ENCODE measurements at places on chromosomes 7 and 10.

DNA sequence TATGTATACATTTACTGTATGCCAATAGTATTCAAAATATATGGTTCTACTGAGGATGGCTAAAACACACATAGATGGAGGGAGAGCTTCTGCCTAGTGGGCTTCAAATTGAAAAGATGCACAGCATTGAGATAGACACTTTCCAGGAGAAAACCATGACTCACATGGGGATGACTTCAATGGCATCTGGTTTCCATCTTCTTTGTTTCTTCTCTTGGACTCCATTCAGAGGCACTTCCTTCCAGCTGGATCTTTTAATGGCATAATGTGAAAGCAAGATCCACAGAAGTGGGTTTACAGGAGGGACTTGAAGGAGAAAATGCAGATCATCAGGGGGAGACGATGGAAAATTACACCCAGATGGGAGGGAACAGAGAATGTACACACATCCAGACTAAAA is 84.9 kb downstream of the ZNF365 start:
- DNase-seq: no peak

DNA sequence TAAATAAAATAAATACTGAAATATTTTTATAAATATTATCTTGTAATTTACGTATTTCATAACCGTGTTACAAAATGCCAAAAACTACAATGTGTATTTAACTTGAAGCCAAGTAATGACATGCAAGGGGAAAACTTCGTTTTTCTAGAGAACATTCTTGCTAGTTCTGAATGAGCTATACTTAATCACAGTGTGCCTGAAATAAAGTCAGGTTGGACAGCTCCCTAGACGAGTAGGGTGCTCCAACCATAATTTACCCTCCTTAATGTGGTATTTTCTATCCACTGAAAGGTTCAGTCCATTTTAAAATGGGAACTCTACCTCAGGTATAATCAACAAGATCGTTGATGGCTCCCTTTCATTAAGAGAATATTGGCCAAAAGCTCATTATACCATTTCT is 194.5 kb upstream of the AHR start:
- DNase-seq: no peak

GRCh38 chr10:122267849-122268737 is 3.0 kb upstream of the BTBD16 start:
- peak; percentile 47 for DNase-seq

DNA sequence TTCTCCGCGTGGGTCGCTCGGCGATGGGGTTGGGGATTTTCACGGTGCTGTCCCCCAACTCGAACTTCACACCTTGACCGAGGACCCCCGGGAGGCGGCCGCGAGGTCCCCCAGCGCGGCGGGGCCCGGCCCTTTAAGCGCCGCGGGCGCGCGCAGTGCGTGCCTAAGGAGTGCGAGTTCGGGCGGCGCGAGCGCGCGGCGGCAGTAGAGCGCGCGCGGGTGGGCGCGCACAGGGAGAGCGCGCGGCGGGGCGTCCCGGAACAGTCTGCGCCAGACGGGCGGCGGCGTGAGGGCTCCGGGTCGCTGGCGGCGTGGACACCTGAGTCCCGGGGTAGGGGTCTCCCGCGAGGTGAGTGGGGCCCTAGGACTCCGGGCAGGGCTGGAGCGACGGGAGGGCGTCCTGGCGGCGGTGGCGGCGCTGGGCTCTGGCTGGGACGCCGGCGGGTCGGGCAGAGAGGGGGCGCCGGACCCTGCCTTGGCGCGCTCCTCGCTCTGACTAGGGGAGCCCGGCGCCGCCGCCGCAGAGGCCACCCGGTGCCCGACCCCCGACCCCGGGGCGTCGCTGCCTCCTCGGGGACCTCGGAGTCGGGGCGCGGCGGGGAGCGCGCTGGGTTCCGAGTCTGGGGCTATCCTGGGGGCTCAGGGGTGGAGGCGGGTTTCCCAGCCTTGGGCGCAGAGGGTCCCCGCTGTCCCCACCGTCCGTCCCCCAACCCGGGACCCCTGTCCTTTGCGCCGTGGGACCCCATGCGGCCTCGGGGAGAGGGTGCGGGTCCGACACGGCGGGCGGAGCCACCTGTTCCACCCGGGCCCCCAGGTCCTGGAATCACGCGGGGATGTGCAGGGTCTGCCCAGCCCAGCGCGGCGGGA is at the start of gene PROSER2:
Gene PROSER2 (plus strand): TSS at position 235 of the 867 bp plus-strand sequence. CDS start 28,722 bp downstream, outside the sequence.
- DNase-seq: peak; percentile 70

- DNase-seq: no peak
Measured at GRCh38 chr10:7984896-7985295, 69.6 kb upstream of the GATA3 start.

GRCh38 chr7:157693521-157694375 is 356.9 kb downstream of the DNAJB6 start:
- DNase-seq: no peak

DNA sequence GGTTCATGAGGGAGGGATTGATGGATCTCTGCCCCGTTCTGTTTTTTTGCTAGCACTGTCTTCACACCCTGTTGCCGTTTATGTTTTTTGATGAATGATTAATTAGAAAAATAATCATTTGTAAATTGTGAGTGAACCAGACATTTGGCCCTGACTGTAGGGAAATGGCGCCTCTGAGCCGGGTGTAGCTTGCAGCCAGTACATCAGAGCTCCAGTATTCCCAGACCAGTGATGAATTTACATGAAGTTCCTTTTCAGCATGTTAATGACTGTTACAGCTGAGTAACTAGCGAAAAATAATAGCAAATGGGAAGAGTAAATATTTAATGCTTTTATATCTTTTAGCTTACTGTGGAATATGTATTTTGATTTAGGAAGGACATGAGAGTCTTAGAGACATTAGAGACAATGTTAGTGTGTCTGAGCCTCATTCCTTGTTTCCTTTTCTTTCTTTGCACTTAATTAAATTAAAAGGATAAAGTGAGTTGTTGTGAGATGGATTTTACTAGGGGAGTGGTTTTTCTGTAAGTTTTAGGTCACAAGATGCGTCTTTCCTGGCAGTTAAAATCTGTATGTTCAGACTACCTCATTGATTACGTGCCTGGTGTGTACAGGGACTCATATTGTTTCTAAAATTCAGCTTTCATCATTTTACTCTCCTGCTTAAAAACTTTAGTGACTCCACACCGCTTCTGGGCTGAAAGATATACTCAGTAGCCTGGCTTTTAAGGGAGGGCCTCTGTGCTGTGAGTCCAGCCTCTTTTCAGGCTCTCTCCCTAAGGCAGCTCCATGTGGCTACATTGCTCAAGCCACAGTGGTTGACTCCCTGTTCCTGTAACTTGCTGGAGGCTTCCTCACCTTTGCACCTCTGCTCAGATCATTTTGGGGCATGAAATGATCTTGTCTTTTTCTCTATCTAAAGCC is 86.4 kb downstream of the AUTS2 start:
- no peak for DNase-seq

- no peak for DNase-seq
Measured at GRCh38 chr7:69864822-69865221, 266.5 kb downstream of the AUTS2 start.

GRCh38 chr7:30223896-30224295 is 60.5 kb upstream of the ZNRF2 start:
- DNase-seq: no peak

DNA sequence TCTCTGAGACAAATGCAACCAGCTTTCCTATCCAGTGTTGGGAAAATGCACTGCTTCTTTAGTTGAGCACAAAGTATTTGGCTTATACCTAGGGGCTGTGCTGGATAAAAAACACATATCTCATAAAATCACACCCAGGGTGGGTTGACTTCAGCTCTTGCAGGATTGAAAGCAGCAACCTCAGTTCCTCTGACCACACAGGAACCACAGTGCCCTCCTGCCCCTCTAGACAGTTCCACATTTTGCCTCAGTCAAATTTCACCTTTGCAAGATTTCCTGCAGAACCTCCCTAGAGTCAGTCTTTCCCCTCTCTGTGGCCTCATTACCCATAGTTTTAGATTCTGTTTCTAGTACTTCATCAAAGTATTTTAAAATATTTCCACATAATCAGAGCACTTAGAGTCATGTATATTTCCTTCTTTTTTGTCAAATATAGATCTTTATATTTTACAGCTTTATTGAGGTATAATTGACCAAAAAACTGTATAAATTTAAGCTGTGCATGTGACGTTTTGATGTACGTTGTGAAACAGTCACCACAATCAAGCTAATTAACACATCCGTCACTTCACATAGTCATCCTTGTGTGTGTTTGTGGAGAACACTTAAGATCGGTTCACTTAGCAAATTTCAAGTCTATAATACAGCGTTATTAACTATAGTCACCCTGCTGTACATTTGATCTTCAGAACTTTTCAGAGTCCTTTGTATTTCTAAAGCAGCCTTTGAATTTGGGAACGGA is 37.0 kb upstream of the EGR2 start:
- DNase-seq: no peak

GRCh38 chr10:75345738-75346137 is 55.8 kb downstream of the ZNF503 start:
- DNase-seq: no peak

- no peak for DNase-seq
Measured at GRCh38 chr7:138798836-138799235, 840 bp upstream of the ATP6V0A4 start.

DNA sequence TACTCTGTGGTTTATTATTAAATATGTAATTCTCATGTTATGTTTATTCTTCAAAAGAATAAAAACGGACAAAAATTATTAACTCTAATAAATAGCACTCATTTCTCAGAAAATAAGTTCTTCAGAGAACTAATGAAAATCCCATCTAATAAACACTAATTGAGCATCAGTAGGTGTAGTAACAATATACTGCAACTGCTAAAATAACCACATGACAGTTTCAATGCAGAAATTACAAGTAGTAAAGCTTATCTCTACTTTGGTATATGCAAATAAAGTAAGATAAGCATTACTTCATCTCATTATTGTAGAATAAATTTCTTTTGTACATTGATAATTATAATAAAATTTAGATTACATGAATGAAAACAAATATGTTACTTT is 56.4 kb upstream of the DKK1 start:
- no peak for DNase-seq

GRCh38 chr7:157355784-157356511 is 19.1 kb downstream of the DNAJB6 start:
- no peak for DNase-seq

GRCh38 chr10:77911535-77912123 is 14.9 kb downstream of the DLG5 start:
- DNase-seq: no peak

DNA sequence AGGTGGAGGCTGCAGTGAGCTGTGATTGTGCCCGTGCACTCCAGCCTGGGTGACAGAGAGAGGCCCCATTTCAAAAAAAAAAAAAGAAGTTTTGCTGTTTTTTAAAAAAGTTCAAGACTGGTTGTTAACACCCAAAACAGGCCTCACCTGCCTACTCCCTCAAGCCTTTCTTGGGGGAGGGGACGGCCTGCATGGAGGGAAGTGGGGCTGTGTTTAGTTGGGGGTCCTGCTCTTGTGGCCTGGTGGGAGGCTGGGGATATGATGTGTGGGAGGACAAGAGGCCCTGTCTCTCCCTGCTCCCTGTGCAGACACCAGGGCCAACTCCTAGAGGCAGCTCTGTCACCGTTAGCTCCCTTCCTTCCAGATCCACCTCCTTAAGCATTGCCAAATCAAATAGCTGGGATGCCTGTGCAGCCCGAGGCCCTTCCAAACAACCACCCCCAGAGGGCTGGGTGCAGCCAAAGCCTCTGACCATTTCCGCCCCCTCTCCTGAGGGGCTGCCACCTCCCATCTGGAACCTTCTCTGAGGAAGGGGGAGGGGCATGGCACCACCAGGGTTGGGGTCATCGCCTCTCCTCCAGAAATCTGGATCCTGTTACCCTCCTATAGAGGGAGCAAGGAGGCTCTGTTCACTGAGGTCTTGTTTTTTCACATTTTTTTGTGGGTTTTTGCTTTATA is 32.9 kb upstream of the ANKRD2 start:
- DNase-seq: no peak

DNA sequence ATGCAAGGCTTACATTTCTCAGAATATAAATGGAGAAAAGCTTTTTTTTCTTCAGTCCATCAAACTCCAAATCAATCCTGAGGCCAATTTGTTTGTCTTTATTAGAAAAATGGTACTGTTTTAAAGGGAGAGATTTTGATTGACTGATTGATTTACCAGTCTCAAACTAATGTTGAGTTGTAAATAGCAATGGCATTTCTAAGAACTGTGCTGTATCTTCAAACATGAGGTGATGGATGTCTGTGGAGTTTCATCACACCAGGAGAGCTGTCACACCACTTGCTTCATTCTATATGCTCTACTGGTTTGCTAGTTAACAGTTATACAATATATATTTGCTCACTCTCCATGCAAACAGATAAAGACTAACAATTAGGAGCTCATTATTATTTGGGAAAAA is 39.0 kb upstream of the LRRTM3 start:
- no peak for DNase-seq

- DNase-seq: no peak
Measured at GRCh38 chr7:141160246-141160860, 86.5 kb downstream of the TMEM178B start.

GRCh38 chr7:155640629-155641028 is 3.8 kb upstream of the RBM33 start:
- no peak for DNase-seq

GRCh38 chr7:151551820-151552219 is 32.1 kb upstream of the RHEB start:
- DNase-seq: no peak

DNA sequence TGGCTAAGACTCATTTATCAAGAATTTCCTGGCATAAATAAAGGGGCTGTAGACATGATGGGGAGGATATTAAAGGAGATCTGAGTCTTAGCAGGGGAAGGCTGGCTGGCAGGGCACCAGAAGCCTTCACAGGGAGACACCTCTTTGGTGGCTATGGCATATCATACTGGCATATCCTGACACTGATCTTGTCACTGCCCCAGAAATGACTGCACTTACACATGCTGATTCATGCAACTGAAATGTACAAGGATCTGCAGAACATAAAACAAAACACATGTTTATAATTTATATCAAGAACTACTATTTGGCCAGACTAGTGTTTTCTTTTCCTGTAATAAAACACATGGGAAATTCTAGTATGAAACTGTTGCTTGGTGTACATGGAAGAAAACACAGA is 5.5 kb upstream of the LIPN start:
- peak; percentile 75 for DNase-seq

GRCh38 chr10:56715262-56715661 is 354.2 kb upstream of the ZWINT start:
- no peak for DNase-seq

DNA sequence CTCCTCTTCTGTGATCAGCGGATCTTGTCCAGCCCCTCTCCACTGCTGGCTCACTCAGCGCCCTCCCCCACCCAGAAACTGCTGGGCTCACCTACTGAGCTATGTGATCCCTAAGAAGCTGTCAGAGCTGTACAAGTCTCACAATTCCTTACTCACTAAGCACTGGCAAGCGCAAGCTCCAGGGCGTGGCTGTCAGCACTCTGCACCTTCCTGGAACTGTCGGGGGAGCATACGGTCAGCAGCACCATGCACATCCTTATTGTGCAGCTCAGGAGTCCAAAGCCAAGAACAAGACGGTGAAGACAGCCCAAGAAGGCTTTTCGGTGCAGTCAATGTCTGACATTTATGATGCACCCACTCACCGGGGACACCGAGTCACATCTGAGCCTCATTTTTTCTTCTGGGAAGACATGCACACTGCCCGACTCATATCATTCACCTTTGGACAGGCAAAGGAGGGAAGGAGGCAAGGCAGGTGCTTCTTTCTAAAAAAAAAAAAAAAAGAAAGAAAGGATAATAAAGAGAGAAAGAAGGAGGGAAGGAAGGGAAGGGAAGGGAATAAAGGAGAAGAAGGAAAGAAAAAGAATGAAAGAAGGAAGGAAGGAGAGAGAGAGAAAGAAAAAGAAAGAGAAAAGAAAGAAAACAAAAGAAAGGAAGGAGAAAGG is 56.3 kb downstream of the ASB13 start:
- no peak for DNase-seq

All from endothelial cell of umbilical vein (primary cell).